ENCODE measurements at places on chromosomes 3 and 15.

DNA sequence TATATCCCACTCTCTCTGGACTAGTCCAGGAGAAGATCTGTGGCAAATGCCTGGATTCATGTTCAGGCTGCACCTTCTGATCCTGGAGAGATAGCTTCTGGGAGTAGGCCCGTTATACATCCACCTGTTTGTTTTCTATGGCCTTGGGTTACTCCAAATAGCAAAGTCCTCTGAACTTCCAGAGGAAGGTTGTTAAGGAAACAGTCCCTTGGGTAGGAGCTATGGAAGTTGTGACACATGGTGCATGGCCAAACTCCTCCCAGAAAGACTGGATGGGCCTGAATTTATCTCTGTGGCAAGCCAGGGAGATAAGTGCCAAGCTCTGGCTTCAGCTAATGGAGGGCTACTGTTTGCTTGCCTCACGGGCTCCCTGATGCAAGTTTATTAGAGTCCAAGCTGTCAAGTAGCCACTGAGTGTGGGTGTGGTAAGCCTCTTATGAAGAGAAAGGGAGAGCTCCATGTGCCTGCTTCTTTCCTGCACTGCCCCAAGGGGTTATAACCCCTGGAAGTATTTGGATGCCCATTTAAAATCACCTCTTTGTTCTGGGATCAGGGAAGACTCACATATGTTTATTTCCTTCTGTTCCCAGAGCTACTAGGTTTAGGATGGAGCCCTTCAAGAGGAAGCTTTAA lies 328.7 kb upstream of the ATP11B start:
- DNase-seq: no peak

DNA sequence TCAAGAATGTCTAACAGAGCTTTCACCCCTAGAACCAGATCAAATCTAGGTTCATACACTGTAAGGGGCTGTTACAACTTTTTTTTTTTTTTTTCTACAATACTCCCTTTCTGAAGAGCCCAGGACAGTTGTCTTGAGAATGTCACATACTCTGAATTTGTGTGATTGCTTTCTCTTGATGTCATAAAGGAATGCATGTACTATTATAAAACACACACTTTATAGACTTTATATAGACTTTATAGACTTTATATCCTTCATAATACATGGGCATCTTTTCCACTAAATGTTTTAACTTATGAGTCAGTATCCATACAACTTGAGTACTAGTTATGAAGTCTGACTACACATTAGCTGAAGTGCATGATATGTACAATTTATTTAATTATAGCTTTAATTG lies 26.3 kb downstream of the RFX7 start:
- DNase-seq: no peak

GRCh38 chr3:30623351-30623750 lies 16.9 kb downstream of the TGFBR2 start:
- DNase-seq: no peak

GRCh38 chr3:160049988-160050387 lies 61.4 kb downstream of the IL12A start:
- no peak for DNase-seq

Data from stimulated activated CD8-positive, alpha-beta memory T cell treated with anti-CD3 and anti-CD28 coated beads, Interleukin-4, amount 100 ng/mL, for 1 hour (primary cell).